ENCODE measurements at places on chromosomes 6 and 20.

DNA sequence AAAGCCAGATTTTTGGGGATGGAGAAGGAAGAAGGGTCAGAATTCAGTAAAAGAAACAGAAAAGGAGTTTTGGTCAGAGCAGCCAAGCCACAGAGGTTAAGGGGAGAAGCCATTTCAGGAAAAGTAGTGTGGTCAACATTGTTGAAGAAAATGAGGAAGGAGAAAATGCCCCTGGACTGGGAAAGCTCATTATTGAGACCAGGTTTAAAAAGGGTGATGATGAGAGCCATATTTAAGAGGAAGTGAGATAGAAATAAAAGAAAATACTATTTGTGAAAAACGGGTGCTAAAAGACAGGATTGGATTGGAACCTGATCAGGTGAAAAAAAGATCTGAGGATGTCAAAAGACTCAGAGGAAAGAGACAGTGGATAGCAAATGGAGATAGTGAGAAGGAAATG is 75.8 kb downstream of the CEP162 start:
- no peak for DNase-seq

DNA sequence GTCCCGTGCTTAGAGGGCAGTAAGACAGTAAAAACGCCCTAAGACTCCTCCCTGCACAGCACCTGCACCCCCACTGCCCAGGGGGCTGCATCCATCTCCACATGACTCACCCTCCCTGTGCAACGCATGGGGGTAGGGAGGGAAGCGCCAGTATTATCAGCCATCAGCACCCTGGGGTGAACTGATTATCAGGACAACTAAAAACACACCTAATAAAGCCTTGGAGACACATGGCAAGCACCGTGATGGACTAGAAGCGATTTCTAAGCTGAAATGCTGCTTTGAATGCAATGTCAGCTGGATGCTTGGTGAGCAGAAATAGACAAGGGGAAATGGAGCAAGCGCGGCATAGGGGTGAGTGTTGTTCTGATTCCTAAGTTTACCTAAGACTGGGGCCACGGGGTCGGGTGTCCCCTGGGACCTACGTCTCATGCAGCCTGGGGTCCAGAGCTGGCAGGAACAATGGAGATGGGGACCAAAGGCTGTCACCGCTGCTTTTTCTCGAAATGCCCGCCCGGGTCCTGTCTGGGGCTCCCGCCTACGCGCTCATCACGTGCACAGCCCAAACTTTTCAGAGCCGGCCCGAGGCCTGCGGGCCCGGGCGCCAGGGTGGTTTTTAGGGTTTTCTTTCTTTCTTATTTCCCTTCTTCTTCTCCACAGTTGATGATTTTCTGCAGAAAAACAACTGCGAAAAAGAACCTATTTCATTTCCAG is 702 bp upstream of the TNFAIP3 start:
- no peak for DNase-seq

DNA sequence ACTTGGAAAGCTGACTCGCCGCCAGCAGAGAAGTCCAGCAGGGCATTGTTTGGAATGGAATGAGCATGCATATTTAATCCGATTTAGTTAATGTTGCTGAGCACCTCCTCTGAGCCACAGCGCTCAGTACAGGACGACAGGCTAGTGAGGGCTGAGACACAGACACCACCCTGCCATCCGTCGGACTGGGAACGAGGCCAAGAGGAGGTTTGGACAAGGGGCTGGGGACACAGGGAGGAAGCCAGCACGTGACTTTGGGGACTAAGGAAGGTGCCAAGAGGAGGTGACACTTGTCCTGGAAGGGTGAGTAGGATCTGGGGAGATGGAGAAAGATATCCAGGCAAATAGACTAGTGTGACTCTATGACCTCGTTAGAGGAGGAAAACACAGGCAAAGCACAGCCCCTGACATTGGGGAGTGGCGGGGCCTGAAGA is 152.5 kb upstream of the ECI2 start:
- no peak for DNase-seq

DNA sequence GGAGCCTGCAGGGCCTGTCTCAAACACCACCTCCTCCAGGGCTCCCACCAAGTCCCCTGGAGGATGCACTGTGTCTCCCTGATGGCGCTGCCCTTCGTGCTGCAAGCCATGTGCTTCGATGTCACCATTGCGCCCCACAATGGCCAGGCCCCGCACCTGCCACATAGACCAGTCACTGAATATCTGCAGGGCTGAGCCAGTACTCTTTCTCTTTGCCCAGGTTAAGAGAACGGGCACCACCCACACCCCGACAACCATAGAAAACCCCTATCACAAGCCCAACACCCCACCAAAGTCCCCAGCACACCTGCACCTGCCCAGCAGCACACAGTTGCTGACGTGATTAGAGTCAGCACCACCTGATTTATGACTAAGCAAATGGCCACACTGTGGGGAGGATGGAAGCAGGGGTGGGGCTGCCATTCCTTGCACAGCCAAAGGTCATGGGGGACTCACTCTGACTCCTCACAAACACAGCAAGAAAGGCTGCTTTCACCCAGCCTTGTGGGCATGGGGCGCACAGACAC is 104.3 kb downstream of the SLC23A2 start:
- DNase-seq, result no peak

All from fibroblast of pulmonary artery (primary cell).